ENCODE measurements at places on chromosomes 2 and 18. TPM values are rescaled to one million over a fixed set of nuclear protein-coding genes. Genes with fewer than 3 reads are reported as not detected.

- H3K4me3 ChIP-seq, result no peak overlapping the region
- no peaks in the 10 kb centered on the region for H3K36me3 ChIP-seq
- no peak for DNase-seq
- H3K27me3 ChIP-seq, result peaks cover 3% of the 10 kb centered on the region
- H3K27ac ChIP-seq, result no peak overlapping the region
Observed at GRCh38 chr2:121873864-121874263, 118.4 kb downstream of the TSN start.

DNA sequence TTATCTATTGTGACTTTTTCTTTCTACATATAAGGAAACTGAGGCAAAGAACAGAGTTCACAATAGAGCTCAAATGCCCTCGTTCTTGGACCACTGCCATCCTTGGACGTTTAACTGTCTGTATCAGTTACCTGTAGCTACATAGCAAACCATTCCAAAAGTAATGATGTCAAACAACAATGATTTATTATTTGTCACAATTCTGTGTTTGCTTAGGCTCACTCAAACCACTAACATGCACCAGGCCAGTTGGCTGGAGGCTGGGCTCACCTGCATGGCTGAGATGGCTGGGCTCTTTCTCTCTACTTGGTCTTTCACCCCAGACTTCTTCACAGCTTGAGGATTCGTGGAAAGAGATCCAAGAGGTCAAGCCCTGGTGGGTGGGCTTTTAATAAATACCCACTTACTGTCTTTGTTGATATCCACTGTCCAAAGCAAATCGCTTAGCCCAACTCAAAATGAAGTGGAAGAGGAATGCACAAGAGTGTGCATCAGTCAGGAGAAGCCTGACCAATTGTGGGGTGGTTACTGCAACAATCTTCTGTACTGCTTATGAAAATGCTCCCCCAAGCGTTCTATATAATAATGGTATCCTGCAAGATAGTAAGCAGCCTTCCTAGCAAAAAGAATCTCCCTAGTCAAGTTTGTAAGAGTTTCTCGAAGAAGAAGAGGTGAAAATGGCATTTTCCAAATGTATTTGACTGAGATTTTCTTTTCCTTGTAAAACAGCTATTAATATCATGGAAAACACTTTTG lies 163.5 kb upstream of the NT5C1B start:
- no peaks in the 10 kb centered on the region for H3K36me3 ChIP-seq
- no peak overlapping the region for H3K27ac ChIP-seq
- no peak overlapping the region for H3K4me3 ChIP-seq
- DNase-seq, result no peak
- no peaks in the 10 kb centered on the region for H3K27me3 ChIP-seq
- H3K4me1 ChIP-seq, result no peaks in the 10 kb centered on the region

GRCh38 chr2:190129421-190130199 lies 67.1 kb upstream of the MSTN start:
- no peaks in the 10 kb centered on the region for H3K4me1 ChIP-seq
- H3K4me3 ChIP-seq, result no peak overlapping the region
- no peak overlapping the region for H3K27ac ChIP-seq
- H3K27me3 ChIP-seq, result no peaks in the 10 kb centered on the region

KCNE4 gene
- total RNA-seq, result not detected

DNA sequence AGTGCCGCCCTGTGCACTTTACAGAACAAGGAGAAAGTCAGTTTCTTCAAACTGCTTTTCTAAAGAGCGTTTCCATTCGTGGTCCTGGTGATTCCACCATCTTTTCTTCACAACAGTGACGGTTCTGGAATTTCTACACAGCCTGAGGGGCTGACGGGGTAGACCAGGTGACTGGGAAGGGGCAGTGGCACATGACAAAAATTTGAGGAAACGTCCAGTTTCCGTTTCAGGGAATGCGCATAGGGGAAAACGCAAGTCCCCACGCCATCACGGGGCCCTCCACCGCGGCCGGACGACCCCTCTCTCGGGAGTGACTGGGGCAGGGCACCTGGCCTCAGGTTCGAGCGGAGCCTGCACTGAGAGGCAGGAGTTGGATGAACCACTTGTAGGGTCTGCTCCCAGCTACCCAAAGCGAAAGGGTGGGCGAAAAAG lies 980 bp upstream of the SPTBN1 start:
- DNase-seq, result no peak
- H3K27me3 ChIP-seq, result peaks cover 50% of the 10 kb centered on the region
- H3K36me3 ChIP-seq, result no peaks in the 10 kb centered on the region
- no peak overlapping the region for H3K27ac ChIP-seq

DNA sequence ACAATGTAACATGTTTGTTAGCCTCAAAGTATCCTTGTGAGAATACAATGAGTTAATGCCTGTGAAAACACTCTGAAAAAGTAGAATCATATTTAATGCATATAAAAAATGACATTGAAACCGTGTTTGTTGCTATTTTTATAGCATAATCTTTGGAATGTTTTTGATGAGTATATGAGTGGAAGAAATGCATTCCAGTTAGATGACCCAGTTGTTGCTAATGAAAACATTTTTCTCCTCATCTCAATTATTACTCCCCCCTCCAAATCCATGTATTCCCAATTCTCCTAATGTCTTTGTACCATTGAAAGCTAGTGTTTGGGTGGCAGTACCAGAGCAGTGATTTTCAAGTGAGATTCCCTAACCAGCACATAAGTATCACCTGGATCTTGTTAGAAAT lies 67.1 kb upstream of the DSEL start:
- no peaks in the 10 kb centered on the region for H3K36me3 ChIP-seq
- no peaks in the 10 kb centered on the region for H3K4me1 ChIP-seq
- DNase-seq, result no peak

- no peak overlapping the region for H3K4me3 ChIP-seq
- no peak for DNase-seq
- H3K36me3 ChIP-seq, result no peaks in the 10 kb centered on the region
- no peaks in the 10 kb centered on the region for H3K27me3 ChIP-seq
Observed at GRCh38 chr2:157312866-157313486, 12.6 kb downstream of the ERMN start.

DNA sequence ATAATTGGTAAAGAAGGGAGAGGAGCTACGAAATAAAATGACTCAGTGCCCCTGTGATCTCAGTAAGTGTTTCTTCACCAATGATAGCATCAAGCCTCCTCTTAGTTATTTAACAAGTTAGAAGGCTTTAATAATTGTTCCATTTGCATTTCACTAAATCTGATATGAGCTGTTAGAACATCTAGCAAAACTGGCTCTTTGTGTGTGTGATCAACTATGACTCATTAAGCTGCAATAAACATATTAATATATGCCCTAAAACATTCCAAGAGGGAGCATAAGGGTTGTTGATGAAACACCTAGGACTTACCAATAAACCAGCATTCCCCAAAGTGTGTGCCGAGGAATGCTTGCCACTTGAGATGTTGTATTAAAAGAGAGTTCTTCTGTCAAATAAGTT lies 115.2 kb downstream of the OSBPL6 start:
- H3K27ac ChIP-seq, result no peak overlapping the region
- H3K36me3 ChIP-seq, result no peaks in the 10 kb centered on the region
- peaks cover 11% of the 10 kb centered on the region for H3K27me3 ChIP-seq
- no peak overlapping the region for H3K4me3 ChIP-seq
- no peak for DNase-seq
- H3K4me1 ChIP-seq, result no peaks in the 10 kb centered on the region

- no peak for DNase-seq
- H3K4me3 ChIP-seq, result no peak overlapping the region
- no peak overlapping the region for H3K27ac ChIP-seq
- H3K36me3 ChIP-seq, result peaks cover 57% of the 10 kb centered on the region
- H3K4me1 ChIP-seq, result peaks cover 70% of the 10 kb centered on the region
Observed at GRCh38 chr2:64104933-64105332, 39.3 kb downstream of the PELI1 start.

AGPS gene
- total RNA-seq, result 75.5 TPM

- H3K36me3 ChIP-seq, result peaks cover 43% of the 10 kb centered on the region
- H3K27ac ChIP-seq, result no peak overlapping the region
- peak overlapping the region; percentile 3 for H3K4me3 ChIP-seq
- peaks cover 36% of the 10 kb centered on the region for H3K4me1 ChIP-seq
- peak; percentile 64 for DNase-seq
- no peaks in the 10 kb centered on the region for H3K27me3 ChIP-seq
Observed at GRCh38 chr2:69616755-69617154, 26.8 kb downstream of the AAK1 start.

DNA sequence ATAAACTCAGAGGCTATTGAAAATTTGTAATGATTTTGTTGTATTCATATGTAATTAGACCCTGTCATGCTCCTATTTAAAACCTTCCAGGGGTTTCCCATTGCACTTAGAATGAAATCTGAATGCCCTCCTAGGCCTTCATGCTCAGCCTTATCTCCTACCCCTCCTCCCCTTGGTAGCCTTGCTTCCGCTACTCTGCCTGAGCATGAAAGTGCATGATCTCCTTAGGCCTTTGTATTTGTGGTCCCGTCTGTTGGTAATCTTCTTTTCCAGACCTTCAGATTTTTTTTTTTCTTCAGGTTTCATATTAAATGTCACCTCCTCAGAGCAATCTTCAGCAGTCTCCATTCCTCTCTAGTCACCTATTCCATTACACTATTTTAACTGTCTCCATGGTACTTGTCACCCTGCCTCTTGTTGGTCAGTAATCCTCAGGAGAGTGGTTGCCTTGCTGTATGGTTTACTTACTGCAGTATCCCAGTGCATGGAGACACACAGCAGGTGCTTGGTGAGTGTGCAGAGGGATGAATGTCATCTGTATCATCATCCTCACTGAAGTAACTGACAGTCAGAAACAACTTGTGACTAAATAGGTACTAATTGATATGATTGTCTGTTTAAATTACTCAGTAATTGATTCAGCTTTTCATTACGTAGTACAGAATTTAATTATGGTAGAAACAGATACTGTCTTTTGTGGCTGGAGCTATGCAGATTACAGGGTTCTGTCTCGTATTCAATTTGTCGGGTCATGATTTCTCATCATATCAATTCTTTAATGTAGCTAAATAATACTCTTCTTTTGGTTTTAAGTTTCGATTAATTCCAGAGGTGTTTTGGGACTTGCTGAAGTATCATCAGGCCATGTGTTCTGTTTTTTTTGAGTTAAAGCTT lies 63.9 kb downstream of the PHLPP1 start:
- no peak for DNase-seq
- peaks cover 49% of the 10 kb centered on the region for H3K4me1 ChIP-seq
- peak overlapping the region; percentile 4 for H3K4me3 ChIP-seq
- no peaks in the 10 kb centered on the region for H3K27me3 ChIP-seq
- peaks cover 5% of the 10 kb centered on the region for H3K36me3 ChIP-seq

GRCh38 chr2:25029183-25029554 lies 12.7 kb upstream of the EFR3B start:
- no peaks in the 10 kb centered on the region for H3K36me3 ChIP-seq
- H3K4me3 ChIP-seq, result no peak overlapping the region
- no peaks in the 10 kb centered on the region for H3K27me3 ChIP-seq

CTAGE1 gene
- not detected for total RNA-seq

DNA sequence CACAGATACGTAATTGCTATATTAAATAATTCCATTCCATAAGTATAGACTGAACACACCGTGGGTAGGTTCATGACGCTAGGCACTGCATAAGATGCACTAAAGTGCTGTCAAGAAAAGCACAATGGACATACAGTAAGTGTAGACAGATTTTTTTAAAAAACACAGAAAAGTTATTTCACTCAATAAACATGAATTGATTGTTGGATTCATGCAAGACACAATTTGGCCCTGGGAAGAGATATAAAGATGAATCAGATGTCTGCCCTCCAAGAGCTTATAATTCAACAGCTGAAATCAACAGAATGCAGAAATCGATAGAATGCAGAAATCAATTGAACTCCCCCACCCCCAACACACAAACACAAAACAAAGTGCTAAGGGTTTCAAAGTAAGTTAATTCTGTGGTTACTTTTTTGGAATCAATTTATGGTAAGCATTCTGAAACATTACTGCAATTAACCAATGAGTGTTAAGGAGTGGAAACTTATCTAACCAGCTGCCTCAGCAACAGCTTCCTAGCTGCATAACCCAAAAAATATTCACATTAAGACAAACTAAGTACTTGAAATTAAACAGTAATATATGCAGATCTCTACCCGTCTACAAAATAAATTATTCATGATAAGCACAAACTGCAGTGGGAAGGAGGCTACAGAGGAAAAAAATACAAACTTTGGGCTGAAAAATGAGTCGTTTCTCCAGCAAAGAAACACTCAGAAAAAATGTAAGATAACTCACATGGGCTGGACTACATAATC lies 1.6 kb downstream of the NBAS start:
- peaks cover 19% of the 10 kb centered on the region for H3K4me1 ChIP-seq
- no peak overlapping the region for H3K27ac ChIP-seq
- no peak for DNase-seq

SALL3 gene
- total RNA-seq, result not detected

DNA sequence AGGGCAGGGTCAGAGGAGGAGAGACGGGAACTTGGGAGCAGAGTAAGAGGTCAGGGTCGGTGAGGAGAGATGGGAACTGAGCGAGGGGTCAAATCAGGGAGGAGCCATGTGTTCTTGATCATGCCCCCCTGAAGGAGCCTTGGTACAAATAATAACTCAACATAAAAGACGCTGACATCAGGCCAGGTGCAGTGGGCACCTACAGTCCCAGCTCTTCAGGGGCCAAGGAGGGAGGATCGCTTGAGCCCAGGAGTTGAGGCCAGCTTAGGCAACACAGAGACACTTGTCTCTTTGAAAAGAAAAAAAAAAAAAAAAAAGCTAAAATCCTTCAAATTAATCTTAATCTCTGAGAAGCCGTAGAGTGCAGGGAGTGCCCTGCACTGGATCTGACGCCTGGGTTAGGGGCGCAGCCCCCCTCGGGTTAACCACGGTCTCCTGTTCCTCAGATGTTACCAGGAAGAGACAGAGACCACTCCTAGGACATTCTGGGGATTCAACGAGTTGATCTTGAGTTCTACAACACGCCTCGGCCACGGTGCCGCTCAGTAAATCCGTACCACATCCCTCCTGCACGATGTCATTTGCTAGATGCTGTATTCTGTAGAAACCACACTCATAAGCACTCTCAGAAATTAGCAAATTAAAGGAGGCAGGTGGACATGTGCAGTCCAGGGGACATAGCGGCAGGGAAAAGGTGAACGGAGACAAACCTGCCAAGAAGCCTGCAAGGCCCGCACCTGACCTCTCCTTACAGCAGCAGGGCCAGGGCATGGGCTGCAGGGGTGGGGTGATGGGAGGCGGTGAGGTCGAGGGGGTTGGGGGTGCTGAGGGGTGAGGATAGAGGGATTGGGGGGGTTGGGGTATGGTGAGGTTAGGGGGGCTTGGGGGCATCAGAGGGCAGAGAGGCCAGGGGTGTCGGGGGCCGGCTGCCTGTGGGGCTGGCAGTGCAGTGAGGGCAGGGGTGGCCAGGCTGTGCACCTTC lies 29.2 kb downstream of the SLC66A2 start:
- no peak overlapping the region for H3K27ac ChIP-seq
- no peak overlapping the region for H3K4me3 ChIP-seq
- H3K36me3 ChIP-seq, result peaks cover 24% of the 10 kb centered on the region
- DNase-seq, result no peak
- peaks cover 2% of the 10 kb centered on the region for H3K4me1 ChIP-seq

TACR1 gene
- total RNA-seq, result not detected

HJURP gene
- total RNA-seq, result 68.4 TPM

GRCh38 chr2:201966691-201967438 lies 66.8 kb upstream of the FZD7 start:
- H3K27me3 ChIP-seq, result peaks cover 6% of the 10 kb centered on the region
- no peaks in the 10 kb centered on the region for H3K4me1 ChIP-seq

- H3K4me3 ChIP-seq, result no peak overlapping the region
- no peak overlapping the region for H3K27ac ChIP-seq
- H3K4me1 ChIP-seq, result no peaks in the 10 kb centered on the region
- no peak for DNase-seq
- H3K36me3 ChIP-seq, result no peaks in the 10 kb centered on the region
- H3K27me3 ChIP-seq, result no peaks in the 10 kb centered on the region
Observed at GRCh38 chr18:7723558-7723957, 156.4 kb downstream of the PTPRM start.

MPP4 gene
- total RNA-seq, result not detected

YIPF4 gene
- total RNA-seq, result 32.6 TPM

Measured in activated naive CD8-positive, alpha-beta T cell treated with anti-CD3 and anti-CD28 coated beads for 36 hours (primary cell).